Right lung (tissue), 10 donors: ENCODE measurements at places on chromosomes 6 and 20.

- DNase-seq, result no peak
These were observed 12.0 kb upstream of the SERPINB9 start for GRCh38 chr6:2915150-2915549.

DNA sequence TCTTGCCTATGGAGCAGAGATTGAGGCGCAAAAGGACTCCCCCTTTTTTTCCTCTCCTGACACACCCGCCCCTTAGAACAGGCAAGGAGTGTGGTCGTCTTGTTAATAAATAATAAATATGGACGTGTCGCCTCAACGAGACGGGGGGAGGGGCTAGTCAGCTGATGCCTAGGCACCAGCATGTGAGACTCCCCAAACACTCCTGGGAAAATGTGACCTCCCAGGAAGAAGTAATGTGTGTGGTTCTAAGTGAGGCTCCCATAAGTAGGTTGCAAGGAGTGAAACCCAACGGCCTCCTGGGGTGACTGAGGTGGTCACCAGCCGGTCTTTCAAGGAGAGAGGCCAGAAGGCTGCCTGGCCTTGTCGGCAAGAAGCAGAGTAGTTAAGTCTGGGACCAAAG, 1.1 kb upstream of the FAXC start:
- no peak for DNase-seq

GRCh38 chr6:167152862-167153261, 4.9 kb downstream of the GPR31 start:
- DNase-seq, result no peak

DNA sequence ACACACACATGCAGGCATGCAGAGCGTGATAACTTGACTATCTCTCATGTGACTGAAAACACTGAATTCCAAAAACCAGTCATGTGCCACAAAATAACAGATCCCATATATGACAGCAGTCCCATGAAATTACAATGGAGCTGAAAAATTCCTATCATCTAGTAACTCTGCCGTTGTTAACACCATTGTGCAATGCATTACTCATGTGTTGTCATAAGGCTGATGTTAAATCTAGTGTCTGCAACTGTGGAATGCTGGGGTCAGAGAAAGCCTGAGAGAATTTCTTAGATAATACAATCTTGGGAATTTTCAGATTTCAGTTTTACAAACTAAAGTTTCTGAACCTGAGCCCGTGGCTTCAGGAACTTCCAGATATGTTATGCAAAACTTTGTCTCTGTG, 70.2 kb downstream of the LYRM4 start:
- DNase-seq, result no peak

- no peak for DNase-seq
These were observed 106.3 kb downstream of the GFRAL start for GRCh38 chr6:55433446-55434130.

DNA sequence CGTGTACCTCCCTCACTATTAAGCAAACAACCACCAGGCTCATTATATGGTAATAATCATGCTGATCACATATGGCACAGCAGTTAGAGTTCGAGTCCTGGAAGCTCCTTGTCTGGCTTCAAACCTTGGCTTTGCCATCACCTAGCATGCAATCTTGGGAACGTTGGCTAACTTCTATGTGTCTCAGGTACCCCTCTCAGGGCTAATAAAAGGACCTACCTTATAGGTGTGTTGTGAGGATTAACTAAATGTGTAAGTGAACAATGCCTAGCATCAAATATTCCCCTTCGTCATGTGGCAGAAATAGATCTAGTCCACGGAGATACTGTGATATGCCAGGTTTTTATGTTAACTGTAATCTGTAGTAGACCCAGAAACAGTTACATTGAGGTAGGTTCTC, 10.4 kb downstream of the CYP24A1 start:
- no peak for DNase-seq
